ENCODE measurements at places on chromosomes 11 and 22.

GRCh38 chr11:113553915-113554314, 78.7 kb upstream of the DRD2 start:
- peak; percentile 12 for DNase-seq

GRCh38 chr11:32388365-32388764, 47.0 kb downstream of the WT1 start:
- DNase-seq, result no peak

GRCh38 chr11:22640862-22641261, 15.2 kb upstream of the FANCF start:
- no peak for DNase-seq

DNA sequence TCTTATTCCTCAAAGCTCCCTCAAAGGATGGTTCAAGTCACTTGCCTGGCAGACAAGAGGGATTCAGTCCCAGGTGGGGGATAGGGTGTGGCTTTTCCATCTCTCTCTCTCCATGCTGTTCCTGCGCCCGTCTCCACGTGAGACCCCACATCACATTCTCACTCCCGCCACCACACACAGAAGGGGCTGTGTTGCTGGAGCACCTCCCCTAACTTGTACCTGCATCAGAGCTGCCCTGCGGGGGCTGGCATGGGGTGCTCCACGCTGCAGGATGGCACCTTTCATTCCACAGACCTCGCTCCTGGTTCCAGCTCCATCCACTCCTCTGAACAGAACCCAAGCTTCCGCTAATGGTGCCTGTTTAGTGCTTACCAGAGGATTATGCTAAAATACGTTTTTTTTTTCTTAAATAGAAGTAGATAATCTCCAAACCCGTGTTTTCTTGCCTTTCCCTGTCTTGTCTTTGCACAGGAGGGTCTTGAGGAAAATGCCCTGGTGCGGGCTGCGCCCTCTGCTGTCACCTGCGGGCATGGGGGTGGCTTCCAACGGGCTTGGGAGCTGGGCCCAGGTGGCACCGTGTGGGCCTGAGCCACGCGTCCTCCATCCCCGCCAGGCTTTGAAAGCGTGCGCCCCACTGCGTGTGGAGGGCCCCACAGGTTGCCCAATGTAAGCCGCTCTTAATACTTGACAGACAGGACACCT, 985.6 kb downstream of the BRD1 start:
- no peak for DNase-seq

DNA sequence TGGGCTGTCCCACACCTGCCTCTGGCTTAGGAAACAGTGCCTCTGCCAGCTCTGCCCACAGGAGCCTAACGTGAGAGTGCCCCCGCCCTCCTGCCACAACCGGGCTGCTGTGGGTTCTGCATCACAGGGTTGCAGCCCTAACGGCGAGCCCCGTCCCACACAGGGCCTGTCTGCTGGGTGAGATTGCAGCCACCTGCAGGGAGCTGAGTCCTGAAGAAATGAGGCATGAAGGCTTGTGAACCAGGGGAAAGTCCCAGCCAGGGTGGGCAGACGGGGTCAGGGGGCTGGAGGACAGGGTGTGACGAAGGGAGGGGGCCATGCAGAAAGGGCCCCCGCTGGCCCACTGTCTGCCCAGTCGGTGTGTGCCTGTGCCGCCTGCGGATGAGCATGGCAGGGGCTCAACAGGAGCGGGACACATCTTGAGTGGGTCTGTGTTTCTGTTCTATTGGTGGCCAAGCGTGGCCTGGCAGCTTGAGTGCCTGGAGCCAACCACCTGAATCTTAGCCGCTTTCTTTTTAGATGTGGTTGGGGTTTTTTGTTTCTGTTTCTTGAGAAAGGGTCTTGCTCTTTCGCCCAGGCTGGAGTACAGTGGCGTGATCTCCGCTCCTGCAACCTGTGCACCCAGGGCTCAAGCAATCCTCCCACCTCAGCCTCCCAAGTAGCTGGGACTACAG, 38.9 kb downstream of the CTTN start:
- no peak for DNase-seq

DNA sequence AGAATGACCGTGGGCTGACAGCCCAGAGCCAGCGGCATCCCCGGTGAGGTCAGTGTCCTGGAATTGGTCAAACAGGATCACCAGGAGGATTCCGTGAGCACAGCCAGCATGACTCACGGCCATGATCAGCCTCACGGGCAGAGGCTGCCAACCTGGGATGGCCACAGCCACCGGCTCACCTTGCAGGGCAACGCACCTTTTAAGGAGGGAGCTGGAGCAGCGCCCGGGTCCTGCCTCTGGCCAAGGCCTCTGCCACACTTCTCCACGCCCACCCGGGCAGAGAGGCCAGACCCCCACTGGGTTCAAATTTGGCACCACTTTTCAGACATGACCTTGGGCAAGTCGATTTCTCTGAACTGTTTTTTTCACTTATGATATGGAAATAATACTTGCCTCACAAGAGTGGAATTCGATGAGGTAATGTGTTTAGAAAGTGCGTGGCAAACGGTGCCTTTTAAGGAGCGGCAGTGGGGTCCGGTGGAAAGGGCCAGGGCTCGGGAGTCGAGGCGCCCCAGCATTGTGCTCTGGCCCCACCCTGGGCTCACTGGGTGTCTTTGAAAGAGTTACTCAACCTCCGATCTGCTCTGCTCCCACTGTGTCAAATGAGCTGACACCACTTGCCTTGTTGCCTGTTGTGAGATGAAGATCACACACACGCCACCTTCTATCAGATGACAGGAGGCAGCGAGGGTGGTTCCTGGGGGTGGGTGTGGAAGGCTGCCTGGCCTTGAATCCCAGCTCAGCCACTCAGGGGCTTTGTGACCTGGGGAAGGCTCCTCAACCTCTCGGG, 16.0 kb downstream of the TXN2 start:
- peak; percentile 95 for DNase-seq

- DNase-seq, result no peak
Measured at GRCh38 chr11:60078745-60079144, 9.7 kb upstream of the MS4A2 start.

All from GM23248 (cell line).